ENCODE measurements at places on chromosomes 4 and X.

GRCh38 chrX:134898440-134898839 lies 92.4 kb upstream of the SMIM10 start:
- DNase-seq = no peak

- no peak for DNase-seq
These were observed 146.0 kb downstream of the STIM2 start for GRCh38 chr4:27006646-27007045.

GRCh38 chr4:56128213-56128612 lies 179.5 kb downstream of the CEP135 start:
- DNase-seq = no peak

DNA sequence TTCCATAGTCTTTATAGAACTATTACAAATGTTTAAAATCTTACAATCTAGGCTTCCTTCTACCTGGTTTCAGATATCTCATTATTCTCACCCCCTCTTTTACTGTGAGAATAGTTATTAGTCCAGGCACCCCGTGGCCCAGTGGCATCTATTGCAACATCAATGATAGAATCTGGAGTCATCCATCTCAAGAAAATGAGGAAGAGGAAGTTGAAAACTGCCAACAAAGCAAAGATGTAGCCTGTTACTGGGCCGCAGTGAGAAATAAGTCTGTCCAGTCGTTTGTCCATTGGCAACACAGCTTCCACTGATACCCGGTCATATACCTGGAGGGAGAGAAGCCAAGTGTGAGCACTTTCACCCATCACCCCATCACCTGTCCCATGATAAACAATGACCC lies 6.0 kb upstream of the ASB11 start:
- no peak for DNase-seq

DNA sequence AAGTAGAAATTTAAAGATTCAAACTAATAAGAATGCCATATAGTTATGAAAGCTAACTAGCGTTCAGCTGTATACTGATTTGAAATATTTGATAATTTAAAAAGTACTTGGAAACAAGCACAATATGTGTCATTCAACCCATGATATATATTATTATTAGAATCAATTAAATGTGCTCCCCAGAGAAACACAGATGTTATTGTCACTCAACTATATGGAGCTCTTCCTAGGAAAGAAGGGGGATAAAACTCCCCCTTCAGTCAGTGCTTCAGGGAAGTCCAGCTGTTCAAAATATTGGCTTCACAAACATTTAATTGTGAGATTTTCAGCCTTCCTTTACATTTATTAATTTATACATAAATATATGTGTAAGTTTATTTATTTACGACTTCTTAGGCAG lies 135.9 kb downstream of the SLC4A4 start:
- no peak for DNase-seq

- DNase-seq = no peak
These were observed 445.9 kb downstream of the TLL1 start for GRCh38 chr4:166318810-166319525.

GRCh38 chr4:182343453-182343852 lies 100.3 kb downstream of the TENM3 start:
- DNase-seq = no peak

- no peak for DNase-seq
These were observed 85.4 kb downstream of the SH3RF1 start for GRCh38 chr4:169185133-169185956.

DNA sequence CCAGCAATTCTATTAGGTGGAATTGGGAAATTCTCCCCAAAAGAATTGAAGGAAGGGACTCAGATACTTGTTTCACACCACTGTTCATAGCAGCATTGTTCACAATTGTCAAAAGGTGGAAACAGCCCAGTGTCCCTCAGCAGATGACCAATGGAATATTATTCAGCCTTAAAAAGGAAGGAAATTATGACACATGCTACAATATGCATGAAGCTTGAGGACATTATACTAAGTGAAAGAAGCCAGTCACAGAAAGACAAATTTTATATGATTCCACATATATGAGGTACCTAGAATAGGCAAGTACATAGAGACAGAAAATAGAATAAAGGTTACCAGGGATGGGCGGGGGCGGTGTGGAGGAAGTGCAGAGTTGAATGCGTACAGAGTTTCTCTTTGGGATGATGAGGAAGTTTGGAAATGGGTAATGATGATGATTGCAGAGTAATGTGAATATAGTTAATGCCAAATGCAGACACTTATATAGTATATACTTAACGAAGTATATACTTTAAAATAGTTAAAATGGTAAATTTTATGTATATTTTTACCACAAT lies 29.6 kb downstream of the DOCK11 start:
- DNase-seq = no peak

DNA sequence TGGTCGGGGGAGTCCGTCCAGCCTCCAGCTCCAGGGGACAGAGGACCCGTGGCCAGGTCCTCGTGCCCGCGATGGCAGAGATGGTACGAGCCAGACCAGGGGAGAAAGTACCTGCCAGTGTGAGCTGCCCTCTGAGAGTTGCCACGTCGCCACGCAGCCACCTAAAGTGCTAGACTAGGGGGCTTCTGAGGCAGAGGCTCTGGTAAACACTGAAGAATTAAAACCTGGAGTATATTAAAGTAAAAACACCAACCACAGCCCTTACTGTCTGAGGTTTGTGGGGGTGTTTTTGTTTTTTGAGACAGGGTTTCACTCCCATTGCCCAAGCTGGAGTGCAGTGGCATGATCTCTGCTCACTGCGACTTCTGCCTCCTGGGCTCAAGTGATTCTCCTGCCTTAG lies 60.1 kb upstream of the SORCS2 start:
- no peak for DNase-seq

DNA sequence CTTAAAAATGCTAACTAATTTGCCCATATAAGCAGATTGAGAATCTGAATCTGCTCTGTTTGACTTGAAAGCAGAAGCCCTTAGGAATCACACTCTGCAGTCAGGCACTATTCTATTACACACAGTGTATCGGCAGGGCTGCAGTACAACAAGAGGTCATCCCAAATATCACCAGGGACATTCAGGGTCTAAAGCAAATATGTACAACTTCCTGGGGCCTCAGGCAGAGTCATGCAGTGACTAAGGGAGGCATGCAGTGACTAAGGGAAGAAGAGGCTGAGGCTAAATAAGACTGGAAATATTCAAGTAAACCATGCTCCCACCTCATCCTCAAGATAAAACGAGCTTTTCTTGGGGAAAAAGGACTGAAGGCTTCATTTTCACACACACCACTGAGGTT lies 20.9 kb downstream of the MAPK10 start:
- peak; percentile 6 for DNase-seq

DNA sequence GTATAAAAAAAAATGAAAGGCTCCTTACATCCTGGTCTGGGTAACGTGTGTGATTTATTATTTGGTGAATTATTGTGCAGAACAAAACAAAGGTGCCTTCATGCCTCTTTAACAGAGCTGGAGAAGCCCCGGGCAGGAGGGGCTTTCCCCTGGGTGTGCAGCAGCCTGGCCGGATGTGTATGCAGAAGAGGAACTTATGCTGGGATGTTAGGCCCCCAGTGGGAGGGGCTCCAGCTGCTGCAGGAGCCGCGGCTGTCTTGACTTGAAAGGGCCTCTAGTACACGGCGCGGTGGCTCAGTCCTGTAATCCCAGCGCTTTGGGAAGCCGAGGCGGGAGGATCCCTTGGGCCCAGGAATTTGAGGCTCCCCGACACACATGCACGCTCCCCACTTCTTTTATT lies 16.0 kb downstream of the CCNQ start:
- DNase-seq = no peak

GRCh38 chrX:46913667-46914066 lies 1.4 kb downstream of the JADE3 start:
- DNase-seq = no peak

DNA sequence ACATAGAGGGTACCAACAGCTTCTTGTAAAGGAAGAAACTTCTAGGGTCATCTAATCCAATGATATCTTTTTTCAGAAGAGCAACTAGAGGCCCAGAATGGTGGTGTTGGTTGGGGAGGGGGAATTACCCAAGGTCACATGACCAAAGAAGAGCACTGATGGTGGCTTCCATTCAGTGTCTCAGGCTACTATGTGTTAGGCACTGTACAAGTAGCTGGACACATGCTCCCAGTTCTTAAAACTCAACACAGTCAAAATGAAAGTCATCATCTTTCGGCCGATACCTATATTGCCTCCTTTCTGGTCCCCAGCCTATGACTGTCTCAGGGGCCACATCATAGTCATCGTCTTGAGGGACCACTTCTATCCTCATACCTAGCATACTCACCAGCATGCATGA lies 88.1 kb downstream of the ARHGAP6 start:
- no peak for DNase-seq

DNA sequence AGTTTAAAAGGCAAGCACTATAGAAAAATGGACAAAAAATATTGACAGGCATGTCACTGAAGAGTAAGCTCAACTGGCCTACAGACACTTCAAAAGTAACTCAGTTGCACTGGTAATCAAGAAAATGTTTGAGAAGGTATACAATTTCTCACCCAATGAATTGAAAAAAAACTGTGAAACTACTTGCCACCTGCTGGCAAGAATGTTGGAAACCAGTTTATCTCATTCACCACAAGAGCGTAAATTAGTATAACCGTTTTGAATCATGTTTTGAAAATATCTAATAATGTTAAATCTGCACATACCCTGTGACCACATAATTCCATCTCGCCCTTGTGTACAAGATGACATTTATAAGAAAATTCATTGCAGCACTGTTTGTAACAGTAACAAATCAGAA lies 31.7 kb downstream of the TXK start:
- no peak for DNase-seq

- DNase-seq = no peak
These were observed 15.1 kb downstream of the MCUB start for GRCh38 chr4:109574931-109575804.

DNA sequence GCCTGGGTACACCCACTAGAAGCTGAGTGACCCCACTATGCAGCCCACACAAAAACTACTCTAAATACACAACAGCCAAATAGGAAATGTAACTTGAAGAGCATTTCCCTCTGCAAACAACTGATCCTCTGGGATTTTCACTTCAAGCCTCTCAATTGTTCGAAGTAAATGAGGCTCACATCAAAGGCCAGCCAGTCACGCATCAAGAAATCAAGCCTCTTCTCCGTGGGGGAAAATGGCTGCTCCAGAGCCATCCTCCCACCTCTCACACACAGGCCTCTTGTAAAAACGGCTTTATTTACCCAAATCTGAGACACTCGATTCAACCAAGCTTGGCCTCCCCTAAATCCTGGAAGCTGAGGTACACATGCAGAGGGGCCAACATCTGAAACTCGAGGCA lies 14.3 kb downstream of the PCDH19 start:
- no peak for DNase-seq

- DNase-seq = no peak
These were observed 667.4 kb upstream of the NDST4 start for GRCh38 chr4:115780835-115781234.

- DNase-seq = no peak
These were observed 798.9 kb upstream of the AADAT start for GRCh38 chr4:170888660-170889059.

DNA sequence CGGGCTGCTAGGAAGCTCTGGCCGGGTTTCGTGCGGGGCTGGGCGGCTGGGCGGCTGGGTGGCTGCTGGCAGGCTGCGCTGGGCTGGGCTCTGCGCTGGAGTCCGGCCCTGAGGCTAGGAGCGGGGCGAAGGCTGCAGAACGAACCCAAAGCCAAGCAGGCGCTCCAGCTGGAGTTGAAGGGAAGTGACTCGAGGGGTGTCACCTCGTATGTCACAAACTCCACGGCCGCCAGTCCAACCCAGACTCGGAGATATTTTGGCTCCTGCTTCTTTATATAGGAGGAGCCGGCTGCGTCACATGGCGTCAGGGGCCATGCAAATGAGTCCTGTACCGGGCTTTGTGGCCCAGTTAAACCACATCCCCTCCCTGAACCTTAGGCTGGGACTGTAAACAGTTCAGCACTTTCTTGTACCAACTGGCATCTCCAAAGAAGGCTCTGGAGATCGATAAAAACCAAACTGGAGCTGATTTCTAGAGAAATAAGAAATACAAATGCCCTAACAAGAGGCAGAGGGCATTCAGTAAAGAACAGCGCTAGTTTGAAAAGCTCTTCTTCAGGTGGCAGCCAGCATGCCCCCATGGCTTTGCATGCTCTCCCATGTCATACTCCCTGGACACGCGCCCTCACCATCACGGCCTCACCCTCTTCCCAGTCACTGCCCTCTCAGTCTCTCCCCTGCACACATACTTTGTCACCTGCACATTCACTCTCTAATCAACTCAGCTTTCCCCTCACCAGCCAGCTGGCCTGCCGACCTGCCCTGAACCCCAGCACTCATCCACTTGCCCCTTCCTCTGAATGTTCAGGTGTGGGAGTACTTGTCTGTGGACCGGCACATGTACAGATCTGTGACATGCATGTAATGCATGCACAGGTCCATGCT lies 58.5 kb downstream of the TSC22D3 start:
- DNase-seq = peak; percentile 35

- no peak for DNase-seq
These were observed 77.1 kb downstream of the CNOT6L start for GRCh38 chr4:77742054-77742453.

- no peak for DNase-seq
These were observed 124.1 kb upstream of the IGFBP7 start for GRCh38 chr4:57234252-57234775.

DNA sequence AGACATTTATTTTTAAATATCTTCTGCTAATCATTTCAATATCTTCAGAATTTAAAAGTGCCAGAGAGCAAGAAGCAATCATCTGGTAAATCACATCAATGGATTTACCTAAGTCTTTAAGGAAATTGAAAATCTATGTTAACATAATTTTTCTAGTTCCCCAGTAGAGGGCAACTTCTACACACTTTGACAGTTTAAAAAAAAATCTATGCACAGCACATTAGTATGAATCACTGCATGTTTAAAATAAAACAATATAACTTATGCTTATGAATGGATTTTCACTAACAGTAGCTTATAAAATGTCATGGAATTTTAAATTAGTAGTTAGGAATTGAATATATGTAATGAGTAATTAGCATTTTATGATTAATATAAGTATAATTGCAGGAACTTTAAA lies 126.5 kb downstream of the REELD1 start:
- no peak for DNase-seq

GRCh38 chrX:140918398-140919038 lies 83.9 kb upstream of the SPANXB1 start:
- peak; percentile 28 for DNase-seq

DNA sequence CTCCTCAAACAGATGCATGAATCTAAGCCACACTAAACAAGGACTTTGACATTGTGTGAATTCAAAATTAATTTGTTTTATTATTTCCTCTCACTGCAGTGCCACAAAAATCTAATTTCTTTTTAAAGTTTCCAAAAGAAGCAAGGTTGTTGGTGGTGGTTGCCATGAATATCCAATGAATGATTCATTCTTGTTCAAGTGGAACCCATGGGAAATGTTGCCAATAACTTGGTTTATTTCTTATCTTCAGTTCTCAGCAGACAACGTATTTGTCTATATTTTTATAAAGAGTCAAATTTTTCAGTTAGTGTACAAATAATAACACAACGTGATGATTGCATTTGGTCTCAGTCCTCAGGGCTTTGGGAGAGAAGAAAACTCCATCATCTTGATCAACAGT lies 309.4 kb upstream of the NOCT start:
- DNase-seq = no peak

DNA sequence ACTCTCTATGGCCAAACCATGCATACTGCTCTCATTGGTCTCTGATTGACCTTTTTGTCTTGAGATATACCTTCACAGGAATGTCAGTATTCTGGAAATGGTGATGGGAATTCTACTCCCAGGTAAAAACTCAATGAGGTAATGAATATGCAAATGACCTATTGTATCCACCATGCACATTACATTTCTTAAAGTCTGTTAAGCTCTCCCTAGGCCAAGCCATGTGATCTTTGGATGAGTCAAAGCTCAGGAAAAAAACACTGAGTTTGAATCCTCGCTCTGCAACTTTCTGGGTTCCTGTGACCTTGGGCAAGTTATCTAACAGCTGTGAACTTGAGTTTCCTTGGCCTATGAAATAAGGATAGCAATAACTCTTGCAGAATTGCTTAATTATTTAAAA lies 175.4 kb downstream of the PPP1R2C start:
- DNase-seq = no peak
